Mesenchymal stem cell (in vitro differentiated cells and primary cell): ENCODE measurements at places on chromosomes 5 and 9.

DNA sequence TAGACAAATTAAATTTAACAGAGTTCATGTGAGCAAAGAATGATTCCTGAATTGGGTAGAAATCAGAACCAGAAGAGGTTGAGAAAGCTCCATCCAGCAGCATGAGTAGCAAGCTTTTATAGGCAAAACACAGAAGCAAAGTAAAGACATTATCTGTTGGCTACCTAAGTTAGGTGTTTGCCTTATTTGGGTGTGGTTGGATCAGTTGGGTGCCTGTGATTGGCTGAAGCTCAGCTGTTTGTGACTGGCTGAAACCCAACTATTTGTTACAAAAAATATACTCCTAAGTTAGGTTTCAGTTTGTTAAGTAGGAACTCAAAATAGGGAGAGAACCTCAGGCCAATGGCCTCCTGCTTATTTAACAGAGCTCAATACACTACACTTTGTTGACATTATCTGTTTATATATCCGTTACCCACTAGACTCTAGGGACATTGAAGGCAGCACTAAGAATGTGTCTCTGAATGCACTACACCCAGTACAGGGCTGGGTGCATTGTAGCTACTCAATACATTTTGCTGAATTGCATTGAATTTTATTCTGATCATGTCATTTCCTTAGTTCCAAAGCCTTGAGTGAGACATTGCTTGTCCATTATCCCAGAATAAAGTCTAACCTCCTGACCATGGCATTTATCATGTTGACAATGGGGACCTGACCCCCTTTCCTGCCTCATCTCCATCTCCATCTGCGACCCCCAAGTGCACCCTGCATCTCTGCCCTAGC lies 98.7 kb downstream of the CCDC192 start:
- H3K36me3 ChIP-seq, result no peaks in the 10 kb centered on the region
- peaks cover 2% of the 10 kb centered on the region for H3K4me1 ChIP-seq
- H3K27ac ChIP-seq, result no peak overlapping the region
- H3K27me3 ChIP-seq, result no peaks in the 10 kb centered on the region
- peak; percentile 83 for DNase-seq
- no peak overlapping the region for H3K4me3 ChIP-seq

DNA sequence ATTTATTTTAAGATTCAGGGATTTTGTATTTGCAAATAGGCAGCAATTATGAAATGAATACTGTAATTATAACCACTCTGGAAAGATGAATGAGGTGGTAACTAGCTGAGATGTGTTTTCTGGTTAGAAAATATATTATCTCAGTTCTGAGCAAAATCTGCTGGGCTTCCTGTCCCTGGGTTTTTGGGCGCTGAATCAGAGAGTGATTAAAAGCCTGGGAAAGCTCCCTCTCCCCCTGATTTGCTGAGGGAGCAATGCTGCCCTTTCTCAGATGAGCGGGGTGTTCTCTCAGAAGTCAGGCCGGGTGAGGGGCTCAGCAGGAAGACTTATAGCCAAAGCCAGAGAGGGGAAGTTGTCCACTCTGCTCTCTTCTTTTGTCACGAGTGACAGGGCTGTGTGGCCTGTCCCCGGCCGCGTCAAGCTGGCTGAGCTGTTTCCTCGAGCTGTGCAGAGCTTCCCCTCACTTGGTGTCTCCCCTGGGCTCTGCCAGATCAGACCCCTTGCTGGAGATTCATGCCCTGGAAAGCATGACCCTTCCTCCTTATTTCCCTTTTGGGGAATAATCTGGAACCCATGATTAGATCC lies 39.8 kb upstream of the PITX1 start:
- peak; percentile 12 for DNase-seq
- peaks cover 62% of the 10 kb centered on the region for H3K27me3 ChIP-seq
- no peak overlapping the region for H3K4me3 ChIP-seq

- no peaks in the 10 kb centered on the region for H3K4me1 ChIP-seq
- no peak overlapping the region for H3K27ac ChIP-seq
- no peak overlapping the region for H3K4me3 ChIP-seq
- no peaks in the 10 kb centered on the region for H3K36me3 ChIP-seq
- no peak for DNase-seq
Measured at GRCh38 chr9:133545494-133546286, 11.2 kb downstream of the ADAMTSL2 start.

DNA sequence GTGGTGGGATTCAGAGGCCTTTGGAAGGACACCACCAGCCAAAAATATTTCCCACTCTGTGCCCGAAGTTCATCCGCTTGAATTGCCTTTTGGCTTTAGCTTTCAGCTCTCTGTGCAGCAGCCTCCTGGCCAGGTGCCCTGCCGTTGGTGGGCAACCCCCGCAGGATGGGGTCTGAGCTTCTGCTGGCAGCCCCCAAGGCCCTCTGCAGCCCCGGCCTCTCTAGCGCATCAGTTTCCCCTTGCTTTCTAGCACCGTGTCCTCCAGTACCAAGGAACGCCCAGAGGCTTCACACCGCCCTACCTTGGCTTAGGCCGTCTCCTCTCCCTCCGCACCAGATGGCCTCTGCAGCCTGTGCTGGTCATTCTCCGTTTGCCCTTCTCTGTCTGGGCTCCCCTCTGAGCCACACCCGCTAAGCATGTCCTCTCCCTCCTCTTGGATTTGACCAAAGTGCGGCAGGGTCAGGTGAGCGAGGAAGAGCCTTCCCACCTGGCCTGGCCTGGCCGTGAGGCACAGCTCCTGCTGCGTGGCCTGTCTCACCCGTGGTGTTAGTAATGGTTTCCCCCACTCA lies 4.2 kb upstream of the TSC1 start:
- H3K36me3 ChIP-seq, result no peaks in the 10 kb centered on the region
- no peak for DNase-seq
- H3K4me3 ChIP-seq, result no peak overlapping the region
- no peaks in the 10 kb centered on the region for H3K27me3 ChIP-seq

- H3K4me1 ChIP-seq, result no peaks in the 10 kb centered on the region
- H3K4me3 ChIP-seq, result no peak overlapping the region
- no peaks in the 10 kb centered on the region for H3K27me3 ChIP-seq
- no peak overlapping the region for H3K27ac ChIP-seq
Measured at GRCh38 chr5:8478326-8478725, 609.4 kb downstream of the MTRR start.

DNA sequence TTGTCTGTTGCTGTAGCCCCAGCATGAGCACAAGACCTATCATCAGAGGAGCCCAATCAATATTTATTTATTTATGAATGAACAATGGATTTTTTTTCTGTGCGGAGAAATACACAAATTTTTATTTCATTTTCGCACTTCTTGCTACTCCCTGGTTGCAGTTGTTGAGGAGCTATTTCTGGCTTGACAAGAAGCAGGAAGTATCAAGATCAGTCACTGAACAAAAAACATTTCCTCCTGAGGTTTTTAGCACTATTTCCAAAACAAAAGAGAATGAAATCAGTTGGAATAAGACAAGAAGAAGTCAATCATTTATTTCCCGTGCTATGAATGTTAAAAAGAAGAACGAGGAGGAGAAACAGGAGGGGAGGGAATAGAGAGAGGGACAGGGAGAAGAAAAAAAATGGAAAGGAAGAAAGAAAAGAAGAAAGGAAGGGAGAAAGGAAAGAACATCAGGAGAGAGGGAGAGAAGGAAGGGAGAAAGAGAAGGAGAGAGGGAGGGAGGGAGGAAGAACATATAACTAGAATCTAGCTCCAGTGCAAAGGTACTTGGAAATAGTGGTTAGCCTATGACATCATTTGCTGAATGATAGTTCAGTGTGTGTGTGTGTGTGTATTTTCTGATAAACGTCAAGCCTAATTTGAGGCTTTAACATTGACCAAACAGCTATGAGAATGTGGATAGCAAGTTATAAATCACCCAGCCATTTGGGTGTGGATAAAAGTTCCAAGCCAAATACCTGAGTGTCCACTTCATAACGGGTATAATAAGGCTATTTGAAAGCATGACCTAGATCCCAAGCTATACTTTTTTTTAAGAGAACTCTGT lies 586.0 kb downstream of the EBF1 start:
- H3K27me3 ChIP-seq, result no peaks in the 10 kb centered on the region
- DNase-seq, result no peak
- no peak overlapping the region for H3K4me3 ChIP-seq
- H3K36me3 ChIP-seq, result no peaks in the 10 kb centered on the region
- H3K4me1 ChIP-seq, result no peaks in the 10 kb centered on the region

DNA sequence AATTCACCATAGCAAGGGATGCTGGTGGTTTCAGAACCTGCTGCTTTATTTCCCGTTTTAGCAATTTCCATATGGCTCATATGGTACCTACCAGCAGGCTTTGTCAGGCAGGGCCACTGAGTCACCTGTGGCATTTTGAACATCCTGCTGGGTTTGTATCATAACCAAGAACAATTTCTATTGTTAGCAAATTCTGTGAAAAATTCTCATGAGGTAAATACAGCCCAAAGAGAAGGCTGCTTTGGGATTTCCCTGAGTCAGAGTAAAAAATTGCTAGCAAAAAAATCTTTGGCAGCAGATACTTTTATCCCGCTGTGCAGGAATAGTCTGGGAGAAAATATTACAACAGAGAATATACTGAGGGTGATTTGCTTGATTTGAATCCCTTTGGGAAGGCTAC lies 52.7 kb downstream of the PRR16 start:
- no peaks in the 10 kb centered on the region for H3K36me3 ChIP-seq
- H3K4me3 ChIP-seq, result no peak overlapping the region

GRCh38 chr5:116645627-116646026 lies 71.0 kb upstream of the SEMA6A start:
- no peak overlapping the region for H3K27ac ChIP-seq
- H3K36me3 ChIP-seq, result no peaks in the 10 kb centered on the region
- H3K27me3 ChIP-seq, result no peaks in the 10 kb centered on the region

- H3K36me3 ChIP-seq, result no peaks in the 10 kb centered on the region
- DNase-seq, result no peak
- H3K27me3 ChIP-seq, result peaks cover 15% of the 10 kb centered on the region
Measured at GRCh38 chr5:161847941-161848391, at the start of gene GABRA1. Gene GABRA1, plus strand, starts transcription at chr5:161848120. Its CDS starts 2,691 bp downstream, at chr5:161850811.

DNA sequence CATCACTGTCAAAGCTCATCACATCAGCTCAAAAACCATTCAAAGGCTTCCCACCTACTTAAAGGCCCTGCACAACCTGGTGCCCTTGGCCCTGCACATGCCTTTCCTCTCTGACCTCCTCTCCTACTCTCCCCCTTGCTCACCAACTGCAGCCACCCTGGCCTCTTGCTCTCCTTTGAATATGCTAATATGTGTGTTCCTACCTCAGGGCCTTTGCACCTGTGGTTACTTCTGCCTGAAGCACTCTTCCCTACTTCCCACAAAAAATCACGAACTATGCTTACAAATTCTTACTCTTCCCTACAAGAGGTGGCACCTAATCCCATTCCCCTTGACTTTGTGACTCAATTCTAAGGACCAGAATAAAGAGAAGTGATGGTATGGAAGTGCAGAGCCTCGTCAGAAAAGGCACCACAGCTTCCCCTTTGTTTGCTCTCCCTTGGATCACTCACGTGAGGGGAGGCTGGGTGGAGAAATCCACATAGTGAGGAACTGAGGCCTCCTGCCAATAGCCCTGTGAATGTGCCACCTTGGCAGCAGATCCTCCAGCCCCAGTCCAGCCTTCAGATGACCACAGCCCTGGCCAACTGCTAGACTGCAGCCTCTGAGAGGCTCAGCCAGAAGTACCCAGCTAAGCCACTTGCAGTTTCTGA lies 3.2 kb upstream of the TMEM171 start:
- H3K4me1 ChIP-seq, result peaks cover 32% of the 10 kb centered on the region
- peaks cover 3% of the 10 kb centered on the region for H3K36me3 ChIP-seq
- no peak for DNase-seq
- H3K27ac ChIP-seq, result peak overlapping the region; percentile 95
- H3K27me3 ChIP-seq, result no peaks in the 10 kb centered on the region

DNA sequence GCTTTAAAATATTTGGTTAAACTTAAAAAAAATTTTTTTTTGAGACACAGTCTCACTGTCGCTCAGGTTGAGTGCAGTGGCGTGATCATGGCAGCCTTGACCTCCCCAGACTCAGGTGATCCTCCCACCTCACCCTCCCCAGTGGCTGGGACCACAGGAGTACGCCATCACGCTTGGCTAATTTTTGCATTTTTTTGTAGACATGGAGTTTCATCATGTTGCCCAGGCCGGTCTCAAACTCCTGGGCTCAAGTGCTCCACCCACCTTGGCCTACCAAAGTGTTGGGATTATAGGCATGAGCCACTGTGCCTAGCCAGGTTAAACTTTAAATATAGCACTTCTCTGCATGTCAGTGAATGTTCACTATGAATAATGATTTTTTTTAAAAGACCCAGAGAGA lies 224.5 kb upstream of the RFX3 start:
- H3K4me1 ChIP-seq, result peaks cover 5% of the 10 kb centered on the region
- no peaks in the 10 kb centered on the region for H3K27me3 ChIP-seq
- H3K27ac ChIP-seq, result peak overlapping the region; percentile 91
- no peaks in the 10 kb centered on the region for H3K36me3 ChIP-seq

- peaks cover 19% of the 10 kb centered on the region for H3K4me1 ChIP-seq
- H3K27ac ChIP-seq, result peak overlapping the region; percentile 95
- no peaks in the 10 kb centered on the region for H3K27me3 ChIP-seq
- peak; percentile 95 for DNase-seq
Measured at GRCh38 chr9:114364134-114365041, 23.4 kb downstream of the AKNA start.

GRCh38 chr5:36796155-36796554 lies 80.4 kb upstream of the NIPBL start:
- H3K4me1 ChIP-seq, result no peaks in the 10 kb centered on the region
- no peaks in the 10 kb centered on the region for H3K36me3 ChIP-seq
- peak; percentile 5 for DNase-seq
- peaks cover 11% of the 10 kb centered on the region for H3K27me3 ChIP-seq
- no peak overlapping the region for H3K4me3 ChIP-seq
- H3K27ac ChIP-seq, result no peak overlapping the region

DNA sequence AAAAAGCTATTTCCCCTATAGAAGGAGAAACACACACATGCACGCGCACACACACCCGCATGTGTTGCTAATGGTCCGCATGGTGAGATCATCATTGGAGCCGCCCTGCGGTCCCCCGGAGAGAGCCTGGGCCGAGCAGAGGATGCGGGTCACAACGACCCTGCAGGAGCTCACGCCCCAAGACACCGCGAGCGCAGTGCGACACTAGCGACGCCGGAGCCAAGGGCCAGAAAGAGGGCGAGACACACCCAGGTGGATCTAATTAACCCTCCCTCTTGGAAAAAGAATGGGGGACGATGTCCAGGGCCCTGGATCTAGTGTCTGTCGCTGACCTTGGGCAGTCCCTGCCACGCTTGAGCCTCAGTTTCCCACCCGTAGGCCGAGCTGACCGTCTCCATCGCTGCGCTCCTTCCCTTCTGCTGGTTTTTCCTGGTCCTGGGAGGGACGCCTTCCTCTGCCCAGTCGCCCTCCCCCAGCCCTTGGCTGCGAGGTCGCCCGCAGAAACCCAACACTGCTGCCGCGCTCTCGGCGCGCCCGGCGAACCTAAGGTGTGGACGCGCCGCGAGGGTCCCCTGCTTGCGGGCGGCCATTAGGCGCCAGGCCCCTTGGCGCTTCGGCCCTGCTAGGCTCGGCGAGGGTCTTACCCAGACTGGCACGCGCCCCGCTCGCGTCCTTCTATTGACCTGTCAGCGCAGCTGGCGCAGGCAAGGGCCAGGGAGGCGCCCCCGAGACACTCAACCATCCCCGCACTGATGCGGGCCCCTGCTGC lies 47.5 kb upstream of the RNF20 start:
- H3K4me3 ChIP-seq, result peak overlapping the region; percentile 70
- H3K4me1 ChIP-seq, result peaks cover 7% of the 10 kb centered on the region
